ENCODE measurements at places on chromosomes 16 and 17.

GRCh38 chr16:51262428-51262827 lies 111.4 kb upstream of the SALL1 start:
- DNase-seq: no peak

DNA sequence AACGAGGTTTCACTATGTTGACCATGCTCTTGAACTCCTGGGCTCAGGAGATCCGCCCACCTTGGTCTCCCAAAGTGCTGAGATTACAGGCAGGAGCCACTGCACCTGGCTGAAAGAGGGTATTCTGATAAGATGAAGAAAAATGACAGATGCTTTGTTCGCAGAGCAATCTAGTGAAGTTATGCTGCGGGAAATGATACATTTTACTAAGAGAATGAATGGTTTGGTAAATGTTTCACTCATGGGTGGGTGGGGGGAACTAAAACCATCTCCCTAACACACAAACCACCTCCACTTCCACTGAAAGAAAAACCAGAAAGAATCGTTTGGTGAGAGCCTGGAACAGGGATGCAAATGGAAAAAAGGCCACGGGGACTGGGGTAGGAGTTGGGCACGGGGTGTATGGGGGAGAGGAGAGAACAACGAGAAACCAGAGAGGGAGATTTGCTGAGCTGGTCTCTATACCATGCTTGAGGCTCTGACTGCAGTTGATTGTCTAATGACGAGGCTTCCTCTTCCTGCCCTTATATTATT lies 19.0 kb upstream of the XYLT2 start:
- no peak for DNase-seq

DNA sequence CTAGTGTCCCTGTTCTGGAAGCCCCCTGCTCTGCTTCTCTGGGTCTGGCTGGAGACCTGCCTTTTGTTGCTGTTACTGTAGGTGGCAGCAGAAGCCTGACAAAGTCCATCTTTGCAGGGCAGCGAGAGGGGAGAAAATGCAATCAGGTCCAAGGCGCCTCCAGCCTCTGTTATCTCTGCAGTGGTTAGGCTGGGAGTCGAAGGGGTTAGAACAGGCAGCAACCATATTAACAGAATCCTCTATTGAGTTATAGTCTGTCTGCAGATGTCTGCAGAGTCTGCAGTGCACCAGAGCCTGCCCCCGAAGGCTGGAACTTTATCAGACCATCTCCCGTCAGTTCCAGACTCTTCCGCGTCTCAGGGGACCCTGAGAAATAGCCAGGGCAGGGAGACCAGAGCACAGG lies 404.9 kb upstream of the EEF2KMT start:
- peak; percentile 8 for DNase-seq

DNA sequence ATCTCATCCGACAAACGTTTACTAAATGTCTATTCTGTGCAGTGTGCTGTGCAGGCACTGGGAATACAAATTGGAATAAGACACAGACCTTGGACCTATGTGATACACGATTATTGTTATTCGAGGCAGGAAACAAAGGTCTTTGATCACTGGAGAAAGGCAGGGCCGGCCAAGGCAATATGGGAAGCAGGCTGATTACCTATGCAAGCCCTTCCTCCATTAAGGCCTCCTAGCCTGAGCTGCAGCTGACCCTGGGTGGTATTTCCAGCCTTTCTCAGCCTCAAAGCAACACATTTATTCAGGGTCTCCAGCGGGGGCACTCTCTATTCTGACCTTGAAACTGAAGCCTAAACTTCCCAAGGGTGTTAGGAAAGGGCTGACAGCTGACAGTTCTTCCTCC lies 13.4 kb downstream of the ST6GALNAC1 start:
- DNase-seq: no peak

DNA sequence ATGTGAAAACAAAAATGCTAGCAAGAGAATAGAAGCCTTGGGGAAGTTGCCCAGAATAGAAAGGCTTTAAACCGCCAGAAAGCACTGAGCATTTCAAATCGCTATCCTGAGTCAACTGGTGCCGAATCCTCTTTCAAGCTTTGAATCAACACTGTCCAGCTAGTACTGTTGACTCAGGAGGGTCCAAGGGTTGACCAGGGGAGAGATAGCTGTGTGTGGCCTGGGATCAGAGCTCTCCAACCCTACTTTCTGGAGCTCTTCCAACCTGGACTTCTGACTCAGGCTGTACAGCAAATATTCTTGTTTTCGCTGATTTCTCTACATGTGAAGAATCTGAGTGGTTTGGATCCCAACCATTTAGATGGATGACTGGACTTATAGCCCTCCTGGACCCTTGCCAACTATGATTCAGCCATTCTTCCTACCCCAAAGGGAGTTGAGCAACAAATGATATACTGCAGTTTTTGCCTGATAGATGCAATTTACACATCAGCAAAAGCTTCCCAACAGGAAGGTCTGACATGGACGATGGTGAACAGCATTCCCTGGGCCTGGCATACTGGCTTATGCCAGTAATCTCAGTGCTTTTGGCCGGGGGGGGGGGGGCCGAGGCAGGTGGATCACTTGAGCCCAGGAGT lies 154.0 kb upstream of the SDK2 start:
- DNase-seq: no peak

DNA sequence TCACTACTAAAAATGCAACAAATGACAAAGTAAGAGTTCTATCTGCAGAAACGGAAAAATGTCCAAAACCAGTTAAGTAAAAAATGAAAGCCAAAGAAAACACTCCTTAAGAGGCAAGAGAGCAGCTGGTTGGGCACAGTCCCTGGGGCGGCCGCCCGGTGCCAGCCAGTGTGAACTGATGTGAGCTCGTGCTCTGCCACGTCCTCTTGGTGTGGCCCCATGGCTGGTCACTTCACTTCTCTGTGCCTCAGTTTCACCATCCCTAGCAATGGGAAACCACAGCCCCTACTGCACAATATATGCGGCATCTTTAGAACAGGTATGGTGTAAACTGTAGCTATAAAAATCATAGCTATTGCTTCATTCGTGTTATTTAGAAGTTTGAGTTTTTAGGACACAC lies 21.2 kb downstream of the USP36 start:
- DNase-seq: no peak

DNA sequence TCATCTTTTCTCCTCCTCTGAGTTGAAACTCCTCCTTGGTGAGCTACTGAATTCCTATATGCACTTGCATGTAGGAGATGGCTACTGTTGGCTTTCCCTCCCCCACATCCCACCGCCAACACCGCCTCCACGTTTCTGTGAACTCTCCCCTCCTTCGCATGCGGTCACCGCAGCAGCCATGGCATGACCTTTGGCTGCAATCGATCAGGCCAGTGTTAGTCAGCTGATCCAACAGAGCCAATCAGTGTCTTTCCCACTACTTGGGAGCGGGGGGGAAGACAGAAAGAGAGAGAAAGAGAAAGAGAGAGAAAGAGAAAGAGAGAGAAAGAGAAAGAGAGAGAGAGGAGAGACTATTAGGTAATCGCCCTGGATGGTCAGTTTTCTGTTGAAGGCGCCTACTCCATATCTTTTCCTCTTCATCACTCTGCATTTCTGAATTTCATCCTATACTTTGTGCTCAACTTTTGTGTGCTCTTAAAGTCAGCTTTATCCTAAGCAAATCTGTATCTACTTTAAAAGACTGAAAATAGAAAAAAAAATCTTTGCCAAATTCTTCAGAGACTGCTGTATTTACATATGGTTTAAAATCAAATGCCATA lies 22.7 kb downstream of the ASGR1 start:
- DNase-seq: no peak

- DNase-seq: no peak
Observed at GRCh38 chr16:65660390-65660789, 538.5 kb upstream of the CDH11 start.

DNA sequence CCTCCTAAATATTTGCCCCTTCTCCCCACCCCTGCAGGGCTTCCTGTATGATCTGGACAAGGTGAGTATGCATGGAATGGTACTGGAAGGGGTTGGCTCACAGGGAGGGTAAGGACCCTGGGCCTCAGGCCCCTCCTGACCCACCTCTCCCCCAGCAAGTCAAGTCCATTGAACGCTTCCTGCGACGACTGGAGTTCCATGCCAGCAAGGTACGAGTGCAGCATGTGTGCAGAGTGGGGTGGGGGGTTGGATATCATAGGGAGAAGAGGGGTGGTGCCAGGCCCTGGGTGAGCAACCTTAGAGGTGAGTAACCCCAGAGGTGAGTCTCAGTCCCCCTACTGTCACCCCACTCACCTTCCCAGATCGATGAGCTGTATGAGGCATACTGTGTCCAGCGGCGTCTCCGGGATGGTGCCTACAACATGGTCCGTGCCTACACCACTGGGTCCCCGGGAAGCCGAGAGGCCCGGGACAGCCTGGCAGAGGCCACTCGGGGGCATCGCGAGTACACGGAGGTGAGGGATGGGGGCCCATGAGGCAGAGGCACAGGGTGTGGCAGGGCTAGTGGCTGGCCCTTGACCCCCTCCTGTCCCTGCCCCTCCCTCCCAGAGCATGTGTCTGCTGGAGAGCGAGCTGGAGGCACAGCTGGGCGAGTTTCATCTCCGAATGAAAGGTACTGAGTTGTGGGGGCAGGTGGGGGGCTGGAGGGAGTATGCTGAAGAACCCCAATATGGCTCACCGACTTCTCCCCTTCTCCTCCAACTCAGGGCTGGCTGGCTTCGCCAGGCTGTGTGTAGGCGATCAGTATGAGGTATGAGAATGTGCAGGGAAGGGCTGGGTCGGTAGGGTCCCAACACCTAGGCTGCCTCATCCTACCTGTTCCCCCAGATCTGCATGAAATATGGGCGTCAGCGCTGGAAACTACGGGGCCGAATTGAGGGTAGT lies 11.3 kb downstream of the RIPOR1 start:
- DNase-seq: no peak

- DNase-seq: no peak
Observed at GRCh38 chr17:76498876-76499251, 2.4 kb downstream of the RHBDF2 start.

GRCh38 chr16:6891496-6891895 lies 441.1 kb upstream of the RBFOX1 start:
- no peak for DNase-seq

DNA sequence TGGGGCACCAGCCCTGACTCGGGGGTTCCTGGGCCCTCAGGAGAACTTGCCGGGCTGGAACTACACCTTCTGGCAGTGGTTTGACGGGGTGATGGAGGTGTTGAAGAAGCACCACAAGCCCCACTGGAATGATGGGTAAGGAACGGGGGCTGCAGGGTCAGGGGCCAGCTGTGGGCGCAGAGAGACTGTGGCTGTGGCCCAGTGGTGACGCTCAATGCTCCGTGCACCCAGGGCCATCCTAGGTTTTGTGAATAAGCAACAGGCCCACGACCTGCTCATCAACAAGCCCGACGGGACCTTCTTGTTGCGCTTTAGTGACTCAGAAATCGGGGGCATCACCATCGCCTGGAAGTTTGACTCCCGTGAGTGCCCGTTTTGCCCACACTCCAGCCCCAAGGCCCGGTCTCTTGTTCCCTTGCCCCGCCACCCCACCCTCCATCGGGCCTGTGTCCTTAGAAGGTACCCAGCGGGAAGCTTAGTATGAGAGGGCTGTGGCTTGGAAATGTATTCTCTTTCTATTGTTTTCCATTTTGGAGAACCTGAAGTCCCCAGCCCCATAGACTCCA lies 19.1 kb downstream of the STAT5A start:
- no peak for DNase-seq

- DNase-seq: no peak
Observed at GRCh38 chr17:36846410-36847292, 90.6 kb upstream of the LHX1 start.

DNA sequence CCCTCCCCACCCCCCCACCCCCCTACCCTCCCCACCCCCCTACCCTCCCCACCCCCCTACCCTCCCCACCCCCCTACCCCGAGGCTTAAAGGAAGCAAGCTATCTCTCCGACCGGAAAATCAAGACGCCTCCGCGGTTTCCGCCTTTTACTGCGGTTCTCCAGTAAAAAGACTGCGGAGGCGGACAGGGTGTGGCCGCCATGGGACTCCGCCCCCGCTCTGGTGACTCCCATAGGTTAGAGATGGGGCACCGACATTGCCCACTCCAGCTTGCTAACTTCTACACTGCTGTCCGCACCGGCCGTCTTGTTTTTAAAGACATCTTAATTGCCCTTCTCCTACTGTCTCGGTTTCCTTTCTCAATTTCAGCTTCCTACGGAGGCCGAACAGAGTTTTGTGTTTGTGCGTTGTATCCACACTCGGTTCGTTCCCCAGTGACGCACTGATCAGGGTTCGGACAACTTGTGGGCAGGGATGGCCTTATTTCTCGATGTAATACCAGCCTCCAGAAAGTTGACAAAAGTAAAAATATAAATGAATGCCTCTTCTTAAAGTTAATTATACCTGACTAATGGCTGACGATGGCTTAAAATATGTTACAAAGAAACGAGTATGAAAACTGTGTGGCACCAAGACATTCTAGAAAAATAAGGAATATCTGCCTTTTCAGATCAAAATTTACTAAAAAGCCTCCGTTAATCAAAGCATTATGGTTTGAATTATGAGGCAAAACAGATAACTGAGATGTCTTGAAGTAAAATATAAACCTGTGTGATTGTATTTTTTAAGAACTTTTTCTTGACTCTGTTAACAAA lies 1.1 kb upstream of the ZNF200 start:
- peak; percentile 62 for DNase-seq

GRCh38 chr16:65510850-65511249 lies 389.0 kb upstream of the CDH11 start:
- DNase-seq: no peak

GRCh38 chr17:78359321-78359996 lies 418 bp downstream of the SOCS3 start:
- DNase-seq: peak; percentile 30

DNA sequence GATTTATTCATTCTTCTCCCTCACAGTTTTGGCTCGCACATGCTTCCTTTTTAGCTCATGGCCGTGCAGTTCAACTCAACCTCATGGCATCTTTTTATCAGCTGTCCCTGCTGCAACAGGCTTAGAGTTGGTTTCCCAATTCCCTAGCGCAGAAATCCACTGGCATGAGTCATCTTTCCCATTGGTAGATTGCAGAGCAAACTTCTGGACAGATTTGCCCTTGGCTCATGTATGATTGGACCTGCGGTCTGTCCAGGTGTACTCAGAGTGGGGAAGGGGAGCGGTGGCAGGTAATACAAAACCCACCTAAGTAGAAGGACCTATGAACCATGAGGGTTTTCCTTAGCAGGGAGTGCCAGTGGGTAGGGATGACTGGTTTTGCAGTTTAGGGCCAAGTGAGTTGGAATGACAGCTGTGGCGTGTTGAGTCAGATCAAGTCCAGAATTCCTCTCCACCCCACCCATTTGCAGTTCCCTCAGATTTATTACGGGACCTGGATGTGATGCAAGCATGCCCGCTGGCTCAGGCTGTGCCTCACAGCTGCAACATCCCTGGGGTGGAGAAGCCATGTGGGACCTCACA lies 584.7 kb downstream of the WWOX start:
- DNase-seq: no peak

DNA sequence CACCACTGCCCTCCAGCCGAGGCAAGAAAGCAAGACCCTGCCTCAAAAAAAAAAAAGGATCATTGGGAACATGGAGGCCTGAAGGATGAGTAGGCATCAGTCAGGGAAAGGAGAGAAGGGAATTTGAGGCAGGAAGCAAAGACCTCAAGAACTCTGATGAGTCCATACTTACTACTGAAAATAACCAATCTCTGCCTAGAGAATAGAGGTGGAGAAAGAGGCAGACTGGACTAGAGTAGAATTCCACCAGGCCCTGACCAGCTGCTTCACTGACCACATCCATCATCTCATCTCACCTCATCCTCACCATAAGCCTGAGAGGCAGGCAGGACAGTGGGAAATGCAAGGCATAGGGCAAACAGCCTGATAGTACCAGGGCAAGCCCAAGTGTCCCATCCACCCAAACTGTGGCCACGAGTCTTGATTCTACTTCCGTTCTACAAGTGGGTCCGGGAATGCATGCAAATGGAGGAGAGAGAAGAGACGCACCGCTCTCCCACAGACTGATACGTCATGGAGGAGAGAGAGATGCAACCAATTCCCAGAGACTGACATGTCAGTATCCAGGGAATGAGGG lies 17.1 kb downstream of the ANKRD11 start:
- DNase-seq: no peak

- DNase-seq: peak; percentile 27
Observed at GRCh38 chr16:19400711-19401110, 17.0 kb upstream of the TMC5 start.

Measured in common myeloid progenitor, CD34-positive (primary cell).